ENCODE measurements at places on chromosomes 11 and 22.

DNA sequence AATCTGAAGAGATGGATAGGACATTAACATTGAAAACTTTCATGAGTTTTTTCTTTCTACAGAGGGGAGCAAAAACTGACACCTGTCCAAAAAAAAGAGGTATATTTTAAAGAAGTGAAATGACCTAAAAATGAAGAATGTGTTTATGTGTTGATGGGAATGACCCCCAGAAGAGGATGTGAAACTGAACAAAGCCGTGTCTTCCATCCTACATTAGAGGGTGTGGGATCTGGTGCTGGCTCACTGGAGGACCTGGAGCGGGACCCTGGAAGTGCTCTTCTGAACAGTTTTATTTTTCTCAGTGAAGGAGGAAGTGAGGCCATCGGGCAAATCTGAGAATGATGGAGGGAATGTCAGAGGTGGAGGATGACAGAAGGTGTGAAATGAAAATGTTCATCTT lies 470.1 kb downstream of the NTM start:
- no peak for DNase-seq

GRCh38 chr22:49658902-49659280 lies 168.8 kb downstream of the BRD1 start:
- no peak for DNase-seq

DNA sequence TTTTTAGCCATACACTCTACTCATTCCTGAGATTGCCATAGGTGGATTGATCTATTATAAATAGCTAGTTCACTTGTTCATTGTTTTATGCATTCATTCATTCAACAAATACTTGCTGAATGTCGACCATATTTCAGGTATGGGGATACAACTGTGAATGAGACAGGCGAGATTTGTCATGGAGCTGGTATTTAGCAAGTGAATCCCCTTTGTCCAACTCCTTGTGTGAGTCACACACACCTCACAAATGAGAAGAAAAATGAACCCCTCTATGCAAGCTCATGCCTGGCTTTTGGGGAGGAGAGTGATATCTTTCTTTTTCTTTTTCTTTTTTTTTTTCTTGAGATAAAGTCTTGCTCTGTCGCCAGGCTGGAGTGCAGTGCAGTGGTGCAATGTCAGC lies 1.8 kb upstream of the AMPD3 start:
- DNase-seq: no peak

- DNase-seq: peak; percentile 99
Measured at GRCh38 chr22:39502109-39502788, at the start of gene MIEF1. Gene MIEF1, plus strand, starts transcription at chr22:39502290. Its CDS starts 9,005 bp downstream, at chr22:39511295.

GRCh38 chr22:46671824-46672432 lies 51.7 kb downstream of the GRAMD4 start:
- DNase-seq: no peak

DNA sequence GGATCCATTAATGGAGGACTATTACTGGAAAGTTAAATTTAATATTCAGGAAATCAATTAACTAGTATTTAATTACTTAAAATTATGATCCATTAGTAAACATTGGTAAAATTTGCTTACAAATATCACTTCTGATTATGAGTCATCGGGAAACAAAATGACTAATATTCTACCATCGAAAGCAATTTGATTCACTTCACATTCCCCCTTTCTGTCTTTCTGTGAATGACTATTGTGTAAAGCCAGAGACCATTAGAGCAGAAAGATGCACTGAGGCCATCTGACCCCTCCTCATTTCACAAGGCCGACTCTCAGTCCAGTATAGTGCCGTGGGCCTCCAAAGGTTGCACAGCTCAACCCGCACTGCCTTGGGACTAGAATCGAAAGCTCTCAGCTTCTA lies 619.0 kb downstream of the OPCML start:
- DNase-seq: no peak

DNA sequence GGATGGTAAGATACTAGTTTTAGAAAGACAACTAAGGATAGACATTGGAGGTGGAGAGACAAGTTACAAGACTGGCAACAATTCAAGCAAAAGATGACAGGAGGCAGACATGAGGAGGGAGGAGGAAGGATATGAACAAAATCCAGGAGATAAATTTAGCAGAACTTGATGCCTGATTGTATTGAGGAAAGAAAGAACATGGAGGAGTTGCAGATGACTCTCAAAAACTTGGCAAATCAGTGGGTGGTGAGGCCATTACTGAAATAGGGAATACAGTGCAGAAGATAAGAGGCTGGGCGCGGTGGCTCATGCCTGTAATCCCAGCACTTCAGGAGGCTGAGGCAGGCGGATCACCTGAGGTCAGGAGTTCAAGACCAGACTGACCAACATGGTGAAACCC lies 2.7 kb upstream of the UPB1 start:
- no peak for DNase-seq

GRCh38 chr11:61474013-61474643 lies 34.4 kb upstream of the LRRC10B start:
- no peak for DNase-seq

DNA sequence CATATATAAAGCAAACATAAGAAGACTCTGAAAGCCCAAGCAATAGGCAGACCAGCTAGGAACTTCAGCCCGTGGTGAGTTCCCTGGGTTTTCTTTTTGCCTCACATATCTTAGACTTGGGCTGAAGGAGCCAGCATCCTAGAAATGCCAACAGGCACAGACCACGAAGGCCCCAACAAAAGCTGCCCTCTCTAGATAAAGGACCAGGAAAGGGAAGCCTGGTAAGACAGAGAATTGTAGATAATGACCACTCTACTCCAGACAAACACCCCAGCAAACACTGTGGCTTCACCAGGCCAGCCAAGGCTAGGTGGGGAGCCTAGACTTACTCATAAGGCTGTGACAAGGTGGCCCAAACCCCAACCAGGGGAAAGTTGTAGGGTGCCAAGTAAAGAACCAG lies 11.2 kb downstream of the GAL start:
- no peak for DNase-seq

- peak; percentile 28 for DNase-seq
Measured at GRCh38 chr11:121670805-121671282, 218.1 kb upstream of the SORL1-AS1 start.

GRCh38 chr11:118895093-118896039 lies 11.7 kb downstream of the CXCR5 start:
- no peak for DNase-seq

DNA sequence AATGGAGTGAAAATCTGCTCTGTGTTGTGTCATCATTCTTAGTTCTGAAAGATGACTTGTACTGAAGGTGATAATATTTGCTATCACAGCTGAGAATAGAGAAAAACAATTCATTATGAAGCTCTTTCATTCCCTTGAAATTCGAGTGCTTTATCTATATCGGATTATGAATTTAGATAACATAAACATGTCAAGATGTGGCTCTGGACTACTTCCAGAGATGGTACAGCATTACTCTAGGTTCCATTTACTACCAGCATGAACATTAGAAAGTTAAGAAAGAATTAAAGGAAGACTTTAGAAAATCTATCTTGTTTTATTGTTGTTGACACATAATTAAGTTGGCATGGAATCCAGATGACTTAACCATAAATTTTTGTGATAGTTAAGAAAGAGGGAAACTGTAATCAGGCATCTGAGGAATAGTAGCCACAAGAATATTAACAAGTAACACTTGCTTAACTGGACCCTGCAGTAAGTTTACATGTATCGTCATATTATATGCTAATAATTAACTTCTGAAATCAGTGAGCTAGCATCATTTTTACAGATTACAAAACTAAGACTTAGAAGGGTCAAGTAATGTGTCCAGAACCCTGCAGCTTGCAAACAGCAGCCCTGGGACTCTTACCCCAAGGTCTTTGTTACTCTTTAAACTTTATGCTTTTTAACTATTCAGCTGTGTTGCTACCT lies 182.6 kb downstream of the DDX10 start:
- DNase-seq: no peak

DNA sequence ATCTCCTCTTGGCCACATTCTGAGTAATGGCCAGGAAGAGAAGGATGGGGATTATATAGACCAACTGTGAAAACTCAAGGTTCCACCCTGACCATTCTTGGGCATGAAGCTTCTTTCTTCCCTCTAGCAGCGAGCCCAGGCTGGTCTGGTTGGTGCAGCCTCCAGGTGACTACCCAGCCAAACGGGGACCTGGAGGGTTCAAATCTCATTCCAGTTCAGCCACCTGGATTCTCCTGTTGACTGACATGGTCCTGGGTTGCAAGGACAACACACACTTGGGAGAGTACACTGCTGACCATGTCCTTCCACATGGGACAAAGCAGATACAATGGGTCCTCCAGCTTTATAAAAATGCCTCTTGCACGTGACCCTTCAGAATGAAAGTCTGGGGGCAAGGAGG lies 67.0 kb downstream of the SHANK2 start:
- DNase-seq: no peak

GRCh38 chr22:41909310-41910049 lies 5.4 kb downstream of the SHISA8 start:
- DNase-seq: no peak

GRCh38 chr11:125314276-125315078 lies 149.9 kb downstream of the PKNOX2 start:
- DNase-seq: no peak

DNA sequence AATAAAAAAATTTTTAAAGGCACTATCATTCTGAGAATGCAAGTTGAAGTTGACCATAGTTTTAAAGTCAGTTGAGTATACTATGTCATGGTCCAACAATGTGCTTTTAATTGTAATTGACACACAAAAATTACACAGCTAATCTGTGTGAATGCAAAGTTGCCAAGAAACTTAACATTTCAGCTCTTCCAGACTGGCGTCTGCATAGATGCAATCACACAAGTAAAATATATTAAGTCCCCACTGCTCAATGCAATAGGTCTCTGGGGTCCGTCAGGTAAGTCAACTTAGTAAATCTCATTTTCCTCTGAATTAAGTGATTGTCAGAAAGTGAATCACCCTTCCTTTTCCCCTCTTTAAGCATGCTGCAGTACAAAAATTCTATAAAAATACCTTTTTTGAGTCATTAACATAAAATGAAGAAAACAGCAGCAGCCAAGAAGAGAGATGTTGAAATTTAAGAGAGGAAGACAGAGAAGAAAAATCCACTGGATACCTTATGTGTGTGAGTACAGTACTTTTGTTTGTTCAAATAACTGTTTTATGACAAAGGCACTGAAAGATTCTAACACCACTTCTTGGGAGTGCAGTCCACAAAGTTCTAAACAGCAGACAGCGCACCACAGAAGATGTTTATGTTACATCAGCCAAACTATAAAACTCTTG lies 5.1 kb downstream of the FZD4 start:
- no peak for DNase-seq

DNA sequence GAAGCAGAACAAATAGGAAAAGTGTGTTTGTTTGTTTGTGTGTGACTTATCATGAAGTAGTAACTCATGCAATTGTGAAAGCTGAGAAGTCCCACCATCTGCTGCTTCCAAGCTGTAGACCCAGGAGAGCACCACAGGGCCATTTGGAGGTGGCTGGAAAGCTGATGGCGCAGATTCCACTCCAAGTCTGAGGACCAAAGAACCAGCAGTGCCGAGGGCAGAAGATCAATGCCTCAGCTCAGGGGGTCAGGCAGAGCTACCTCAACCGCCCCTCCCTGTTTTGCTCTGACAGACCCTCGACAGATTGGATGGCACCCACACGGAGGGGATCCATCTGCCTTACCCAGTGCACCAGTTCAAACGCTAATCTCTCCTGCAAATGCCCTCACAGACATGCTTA lies 896.2 kb downstream of the BRD1 start:
- no peak for DNase-seq

- DNase-seq: no peak
Measured at GRCh38 chr11:46071091-46071490, 50.2 kb downstream of the PHF21A start.

GRCh38 chr11:126277780-126278179 lies 5.1 kb upstream of the TIRAP start:
- no peak for DNase-seq

- no peak for DNase-seq
Measured at GRCh38 chr22:27723708-27724107, 77.8 kb downstream of the MN1 start.

- DNase-seq: peak; percentile 84
Measured at GRCh38 chr11:28833670-28834069, 725.5 kb downstream of the METTL15 start.

DNA sequence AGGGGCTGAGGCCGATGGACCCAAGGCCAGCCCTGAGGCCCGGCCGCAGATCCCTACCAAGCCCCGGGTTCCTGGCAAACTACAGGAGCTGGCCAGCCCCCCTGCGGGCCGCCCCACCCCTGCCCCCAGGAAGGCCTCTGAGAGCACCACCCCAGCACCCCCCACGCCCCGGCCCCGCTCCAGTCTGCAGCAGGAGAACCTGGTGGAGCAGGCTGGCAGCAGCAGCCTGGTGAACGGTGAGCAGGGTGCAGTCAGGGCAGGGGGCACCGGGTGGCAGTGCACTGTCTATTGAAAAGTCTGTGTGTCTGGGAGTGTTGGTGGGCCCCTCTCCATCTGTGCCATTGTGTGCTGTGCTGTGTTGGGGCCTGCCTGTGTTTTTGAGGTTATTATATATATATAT lies 16.1 kb downstream of the MICALL1 start:
- DNase-seq: no peak

DNA sequence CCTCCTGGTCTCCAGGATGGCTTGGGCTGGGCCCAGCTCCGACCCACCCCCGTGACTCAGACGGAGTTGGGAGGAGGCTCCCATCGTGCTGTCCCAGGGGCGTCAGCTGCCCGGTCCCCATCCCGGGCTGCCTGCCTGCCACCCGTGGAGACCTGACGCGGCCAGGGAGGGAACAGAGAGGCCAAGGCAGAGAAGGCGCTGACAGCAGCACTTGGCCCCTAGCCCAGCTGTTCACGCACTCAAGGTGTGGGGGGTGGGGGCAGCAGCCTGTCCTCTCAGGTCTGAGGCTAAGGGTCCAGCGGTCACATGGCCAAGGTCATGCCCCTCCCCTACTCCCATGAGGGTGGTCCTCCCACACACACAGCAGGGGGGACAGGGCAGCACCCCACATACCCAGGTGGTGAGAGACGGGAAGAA lies 48.6 kb downstream of the ELFN2 start:
- no peak for DNase-seq

- no peak for DNase-seq
Measured at GRCh38 chr22:20138417-20138738, 6.8 kb downstream of the ZDHHC8 start.

DNA sequence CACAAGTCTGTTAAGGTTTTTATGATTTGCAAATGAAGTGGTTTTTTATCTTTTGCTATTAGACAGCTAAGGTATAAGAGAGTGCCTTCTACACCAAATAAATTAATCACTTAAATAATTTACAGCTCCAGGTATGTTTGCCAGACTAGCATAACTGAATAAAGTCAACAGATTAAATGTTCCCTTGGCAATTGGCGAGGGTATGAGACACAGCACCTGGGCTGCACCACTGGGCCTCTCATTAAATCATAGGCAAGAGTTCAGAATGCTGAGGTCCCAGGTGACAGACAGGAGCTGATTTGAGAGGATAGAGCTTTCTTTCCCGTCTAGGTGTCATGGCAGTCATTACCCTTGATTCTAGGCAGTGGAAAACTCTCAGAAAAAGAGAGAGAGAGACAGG lies 62.6 kb upstream of the WT1 start:
- DNase-seq: no peak

GRCh38 chr11:69062169-69062855 lies 13.6 kb downstream of the TPCN2 start:
- DNase-seq: no peak

DNA sequence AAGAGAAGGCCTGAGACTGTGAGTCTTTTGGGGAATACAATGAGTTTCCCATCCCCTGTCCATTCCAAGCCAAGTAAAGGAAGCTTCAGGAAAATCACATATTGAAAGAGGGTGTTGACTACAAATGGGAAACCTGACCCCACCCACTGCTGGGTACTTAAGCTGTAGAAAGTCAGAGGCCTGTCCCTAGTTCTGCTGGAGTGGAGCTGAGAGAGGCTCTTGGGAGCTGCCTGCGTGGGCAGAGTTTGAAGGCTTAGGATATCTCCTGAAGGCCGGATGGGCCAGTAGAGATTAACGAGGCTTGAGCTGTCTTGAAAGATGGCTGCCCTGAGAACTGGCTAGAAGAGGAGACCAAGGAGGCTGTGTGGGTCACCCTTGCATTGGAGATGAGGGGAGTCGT lies 176.2 kb upstream of the NECTIN1 start:
- DNase-seq: no peak
